ENCODE measurements at places on chromosomes 4 and X.
A peak's percentile ranks its signal among the peaks of the same experiment; 100 is the strongest.

GRCh38 chrX:34563061-34563460 lies 94.0 kb downstream of the TMEM47 start:
- no peak for DNase-seq

DNA sequence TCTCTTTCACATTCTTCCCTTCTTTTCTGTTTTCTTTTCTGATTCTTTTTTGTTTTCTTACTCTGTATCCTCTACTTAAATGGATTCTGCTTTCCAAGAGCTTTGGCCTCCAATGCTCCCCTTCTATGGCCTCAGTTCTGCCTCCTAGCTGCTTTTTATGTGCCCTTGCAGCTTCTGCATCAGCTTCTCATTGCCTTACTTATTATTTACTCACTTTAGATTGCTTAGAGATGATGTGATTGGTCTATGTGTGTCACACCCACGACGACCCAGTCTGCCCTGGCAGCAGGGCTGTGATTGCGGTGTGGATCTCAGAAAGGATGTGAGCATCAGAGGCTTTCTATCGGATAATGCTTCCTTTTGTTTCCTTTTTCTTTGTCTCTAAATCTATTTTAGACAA lies 71.8 kb upstream of the SMARCA5 start:
- no peak for DNase-seq

- no peak for DNase-seq
Observed at GRCh38 chrX:130933358-130933757, 30.3 kb upstream of the ENOX2 start.

GRCh38 chr4:122836941-122837340 lies 10.3 kb downstream of the FGF2 start:
- no peak for DNase-seq

DNA sequence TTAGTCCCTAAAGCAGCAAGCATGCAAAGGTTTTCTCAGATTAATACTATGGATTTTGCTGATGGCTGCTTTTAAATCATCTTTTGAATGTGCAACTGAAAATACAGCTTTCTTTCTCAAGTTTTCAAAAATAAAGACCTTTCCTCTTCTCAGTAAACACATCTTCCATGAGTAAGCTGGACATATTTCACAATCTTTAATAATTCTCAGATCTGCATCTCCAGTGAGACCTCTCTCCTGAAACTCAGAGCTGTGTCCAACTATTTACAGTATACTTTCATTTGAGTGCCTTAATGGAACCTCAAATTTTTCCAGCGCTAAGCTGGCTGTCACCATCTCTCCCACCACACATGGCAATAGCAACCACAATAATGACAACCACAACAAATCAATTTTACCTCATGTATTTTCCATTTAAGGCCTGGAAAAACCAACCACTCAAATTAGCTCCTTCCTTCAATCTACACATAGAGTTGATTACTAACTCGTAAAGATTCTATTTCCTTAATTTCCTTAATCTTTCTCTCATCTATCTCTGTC lies 192.4 kb upstream of the RPL34 start:
- no peak for DNase-seq

- no peak for DNase-seq
Observed at GRCh38 chr4:140331245-140331644, 42.2 kb upstream of the SCOC start.

- no peak for DNase-seq
Observed at GRCh38 chrX:29466456-29466855, 748.9 kb upstream of the MAGEB2 start.

DNA sequence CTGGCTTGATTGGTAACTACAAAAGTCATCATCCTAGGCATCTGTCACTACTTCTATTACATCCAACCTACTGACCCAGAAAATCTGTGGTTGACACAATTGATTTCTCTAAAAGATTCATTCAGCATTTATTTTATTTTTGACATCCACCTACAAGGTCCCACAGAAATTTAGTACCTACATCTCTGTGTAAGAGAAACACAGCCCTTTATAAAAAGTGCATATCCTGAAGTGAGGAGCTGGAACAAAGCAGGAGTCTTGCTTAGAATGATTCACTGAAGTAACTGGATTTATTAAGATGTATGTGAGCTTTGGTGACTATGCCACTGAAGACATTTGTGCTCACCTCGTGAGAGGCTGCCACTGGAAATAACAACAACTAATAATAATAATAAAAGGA lies 391.0 kb downstream of the GPAT3 start:
- no peak for DNase-seq

- DNase-seq: peak; percentile 4
Observed at GRCh38 chrX:37785569-37785968, 5.7 kb downstream of the CYBB start.

DNA sequence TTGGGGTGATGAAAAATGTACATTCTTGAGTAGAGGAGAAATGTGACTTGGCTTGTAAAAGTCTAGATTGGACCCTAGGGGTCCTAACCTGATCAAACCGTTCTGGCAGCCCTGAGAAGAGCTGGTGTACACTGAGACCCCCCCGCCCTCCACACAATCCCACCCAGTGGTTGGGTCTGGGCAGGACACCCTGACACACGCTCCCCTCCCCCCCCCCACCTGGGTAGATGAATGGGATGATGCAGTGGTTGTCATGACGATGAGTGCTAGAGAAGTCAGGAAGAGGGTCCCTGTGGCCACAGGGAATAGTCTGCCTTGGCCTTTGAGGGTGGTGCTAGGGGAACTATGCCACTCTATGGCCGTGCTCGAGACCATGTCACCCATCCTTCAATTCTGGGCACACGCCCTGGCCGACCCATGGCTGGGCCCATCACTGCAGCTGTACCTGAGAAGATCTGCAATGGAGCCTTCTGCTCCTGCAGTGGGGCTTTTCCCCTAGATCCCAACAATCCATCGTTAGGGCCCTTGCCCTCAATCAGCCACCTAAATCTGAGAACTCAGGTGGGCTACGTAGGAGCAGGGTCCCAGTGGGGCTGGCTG lies 4.4 kb downstream of the CDK16 start:
- DNase-seq: no peak

DNA sequence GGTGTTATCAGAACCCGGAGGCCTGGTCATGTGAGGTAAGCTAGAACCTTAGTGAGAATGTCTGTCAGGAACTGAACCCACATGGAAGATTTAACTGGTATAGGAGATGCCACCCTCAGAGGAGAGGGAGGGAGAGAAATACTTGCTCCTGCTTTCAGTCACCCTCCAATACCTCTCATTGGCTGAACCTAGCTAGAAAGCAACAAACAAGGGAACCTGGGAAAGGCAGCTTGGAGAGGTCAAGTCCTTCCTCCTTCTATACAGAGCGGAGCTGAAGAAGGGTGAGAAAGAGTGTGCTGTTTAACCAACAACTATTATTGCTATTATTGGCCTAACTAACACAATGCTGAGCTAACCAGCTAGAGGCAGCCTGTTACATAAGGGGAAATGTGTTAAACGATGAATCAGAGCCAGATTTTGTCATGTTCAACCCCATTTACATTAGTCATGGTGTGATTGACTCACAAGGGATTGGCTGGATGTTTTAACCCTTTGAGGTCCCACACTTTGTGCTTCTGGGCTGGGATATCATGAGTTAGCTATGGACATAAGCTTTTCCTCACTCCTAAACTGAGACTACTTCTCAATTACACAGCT lies 96.5 kb upstream of the ESX1 start:
- DNase-seq: no peak

DNA sequence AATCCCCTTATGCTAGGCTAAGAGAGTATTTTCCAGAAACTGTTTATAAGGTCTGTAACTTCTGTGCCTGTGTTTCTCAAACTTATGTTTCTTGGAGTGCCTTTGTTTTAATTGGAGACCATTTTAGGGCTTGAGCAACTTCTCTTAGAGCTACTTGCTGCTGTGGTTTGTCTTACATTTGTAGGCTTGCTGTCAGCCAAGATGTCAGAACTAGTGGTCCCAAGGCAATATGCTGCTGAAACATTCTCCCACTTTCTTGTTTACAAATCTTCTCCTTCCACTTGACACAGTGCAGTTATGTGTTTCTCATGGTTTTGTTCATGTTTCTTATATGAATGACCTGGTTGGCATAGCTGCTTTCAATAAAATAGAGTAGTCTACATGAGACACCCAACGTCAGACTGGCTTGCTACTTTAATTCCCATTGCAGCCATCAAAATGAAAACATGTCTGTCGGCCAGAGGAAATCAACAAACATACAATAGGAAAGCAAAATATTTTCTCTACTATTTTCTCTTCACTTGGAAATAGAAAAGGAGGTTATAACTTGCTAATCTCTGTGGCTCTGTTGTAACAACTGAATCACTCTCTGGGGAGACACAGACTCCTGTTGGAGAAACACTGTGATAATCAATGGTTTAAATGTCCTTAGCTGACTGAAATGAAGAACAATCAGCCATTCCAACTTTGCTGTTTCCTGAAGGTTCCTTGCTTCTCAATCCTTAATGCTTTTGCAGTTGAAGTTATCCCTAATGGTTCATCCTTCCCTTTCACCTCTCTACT lies 426.4 kb downstream of the PDGFC start:
- no peak for DNase-seq

DNA sequence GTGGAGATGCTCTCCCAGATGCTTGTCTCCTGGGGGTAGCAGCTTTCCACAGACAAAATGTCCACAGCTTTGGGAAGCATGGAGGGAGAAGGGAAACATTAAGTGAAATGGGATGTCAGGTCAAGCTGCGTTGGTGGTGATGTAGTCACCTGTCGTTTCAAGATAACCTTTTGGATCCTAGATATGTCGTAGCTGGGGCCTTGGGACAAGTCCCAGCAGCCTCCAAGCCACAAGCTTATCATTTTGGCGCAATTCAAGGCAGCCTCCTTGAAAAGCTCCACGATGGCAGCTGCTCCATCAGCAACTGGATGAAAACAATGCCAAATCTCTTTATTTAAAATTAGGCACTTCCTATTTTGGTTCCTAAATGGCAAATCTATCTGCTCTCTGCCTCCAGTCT lies 52.0 kb downstream of the RTL9 start:
- no peak for DNase-seq

DNA sequence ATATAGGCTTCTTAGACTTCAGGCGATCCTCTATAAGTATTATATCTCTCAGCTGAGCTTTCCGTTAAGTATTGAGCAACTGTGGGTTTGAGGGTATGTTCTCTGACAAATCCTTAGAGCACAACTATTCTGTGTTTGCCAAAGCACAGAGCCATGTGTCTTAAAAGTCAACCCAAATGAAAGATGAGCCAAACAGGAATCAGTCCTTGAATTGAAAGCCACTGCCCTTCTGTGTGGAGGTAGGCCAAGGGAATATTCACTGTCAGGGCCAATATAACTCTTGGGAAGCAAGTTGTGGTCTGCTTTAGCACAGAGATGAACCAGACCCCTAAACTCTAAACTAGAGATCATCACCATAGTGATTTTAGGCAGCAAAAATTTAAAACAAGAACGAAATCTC lies 164.0 kb downstream of the STAG2 start:
- DNase-seq: no peak

DNA sequence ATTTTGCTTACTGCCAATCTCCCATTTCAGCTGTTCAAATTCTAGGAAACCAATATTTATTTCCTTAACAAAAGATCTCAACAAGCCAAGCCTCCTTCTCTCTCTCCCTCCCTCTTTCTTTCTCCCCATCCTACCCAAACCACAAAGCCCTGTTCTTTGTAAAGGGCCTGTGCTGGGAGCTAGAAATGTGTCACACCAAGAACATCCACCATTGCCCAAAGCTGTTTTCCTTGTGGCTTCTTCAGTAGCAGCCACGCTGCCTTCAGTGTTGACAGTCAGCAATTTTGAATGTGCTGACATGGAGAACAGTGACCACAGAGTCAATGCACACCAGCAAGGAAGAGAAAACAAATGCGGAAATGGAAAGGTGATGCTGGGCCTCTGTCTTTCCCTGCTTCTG lies 203.0 kb downstream of the MAML3 start:
- DNase-seq: no peak

DNA sequence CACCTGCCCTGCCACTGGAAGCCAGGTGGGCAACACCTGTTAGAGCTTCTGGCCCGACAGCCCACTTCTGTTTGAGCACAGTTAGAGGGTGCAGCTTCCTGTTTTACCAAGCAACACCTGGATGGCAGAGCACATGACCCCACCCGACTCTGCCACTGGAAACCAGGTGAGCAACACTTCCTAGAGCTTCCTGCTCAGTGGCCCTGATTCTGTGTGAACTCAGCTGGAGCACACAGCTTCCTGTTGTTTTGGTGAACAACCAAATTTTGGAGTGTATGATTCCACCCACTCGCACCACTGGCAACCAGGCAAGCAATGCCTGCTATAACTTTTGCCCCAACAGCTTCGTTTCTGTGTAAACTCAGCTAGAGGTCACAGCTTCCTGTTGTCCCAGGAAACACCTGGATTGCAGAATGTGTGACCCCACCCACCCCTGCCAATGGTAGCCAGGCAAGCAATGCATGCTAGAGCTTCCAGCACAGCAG lies 163.8 kb upstream of the KLF8 start:
- no peak for DNase-seq

DNA sequence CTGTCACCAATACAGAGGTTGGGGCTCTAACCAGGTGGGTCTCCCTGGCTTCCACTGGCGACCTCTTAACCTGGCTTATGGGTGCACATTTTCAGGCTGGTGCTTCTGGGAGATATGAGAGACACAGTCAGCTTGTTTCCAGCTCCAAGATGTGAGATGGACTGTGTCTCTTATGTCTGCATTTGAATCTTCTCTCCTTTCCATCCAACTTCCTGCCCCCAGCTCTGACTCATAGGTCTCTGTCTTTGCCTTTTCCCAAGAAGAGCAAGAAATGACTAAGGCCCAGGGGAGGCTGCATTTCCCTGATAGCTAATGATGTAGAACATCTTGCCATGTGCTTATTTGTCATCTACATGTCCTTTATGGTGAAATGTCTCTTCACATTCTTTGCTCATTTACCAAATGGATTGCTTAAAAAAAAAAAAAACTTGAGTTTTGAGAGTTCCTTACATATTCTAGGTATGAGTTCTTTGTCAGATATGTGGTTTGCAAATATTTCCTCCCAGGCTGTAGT lies 3.2 kb upstream of the UXT start:
- peak; percentile 75 for DNase-seq

DNA sequence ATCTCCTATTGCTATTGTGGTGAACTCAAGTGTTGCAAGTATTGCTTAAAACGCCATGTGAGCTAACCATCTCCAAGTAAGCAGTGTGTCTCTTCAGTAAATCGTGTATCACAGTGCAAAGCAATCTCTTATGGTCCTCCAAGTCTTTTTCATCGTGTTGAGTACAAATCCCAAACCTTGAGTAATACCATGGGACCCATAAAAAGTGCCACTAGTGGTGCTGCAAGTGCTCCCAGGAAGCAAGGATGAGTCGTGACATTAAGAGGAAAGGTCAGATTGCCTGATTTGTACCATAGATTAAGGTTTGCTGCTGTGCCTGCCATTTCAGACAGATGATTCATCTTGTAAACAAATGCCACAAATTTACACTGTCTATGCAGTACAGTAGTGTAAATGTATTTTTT lies 66.9 kb upstream of the BMPR1B start:
- peak; percentile 64 for DNase-seq
